Neural crest cell (in vitro differentiated cells): ENCODE measurements at places on chromosomes 1 and 21. TPM values are rescaled to one million over a fixed set of nuclear protein-coding genes. Genes with fewer than 3 reads are reported as not detected.

Gene CTBS
- 3.6 and 3.8 TPM in 2 replicates for total RNA-seq

Gene MAP1LC3C
- 0.54 and 1.1 TPM in 2 replicates for total RNA-seq

Gene FMO1
- not detected in 2 replicates for total RNA-seq

Gene GNG4
- total RNA-seq = 35.2 and 38.2 TPM in 2 replicates

Gene PAPPA2
- 0.48 and 0.79 TPM in 2 replicates for total RNA-seq

Gene CA6
- total RNA-seq = not detected in 2 replicates

Gene SYNC
- 0.12 TPM in 1 of 2 replicates, not detected in the other for total RNA-seq

Gene OR10Z1
- not detected in 2 replicates for total RNA-seq

Gene CTSS
- 0.16 and 0.41 TPM in 2 replicates for total RNA-seq

Gene CHRNB2
- 8.7 and 10.6 TPM in 2 replicates for total RNA-seq

Gene HMGCS2
- total RNA-seq = not detected in 2 replicates

Gene ATP1A2
- 93.6 and 101 TPM in 2 replicates for total RNA-seq

Gene PERM1
- 0.11 TPM in 1 of 2 replicates, not detected in the other for total RNA-seq

Gene CAMK2N1
- total RNA-seq = 31.4 and 34.7 TPM in 2 replicates

Gene CRP
- not detected in 2 replicates for total RNA-seq

Gene RUNX3
- 0.16 TPM in 1 of 2 replicates, not detected in the other for total RNA-seq

Gene SRGAP2C
- total RNA-seq = 45.9 and 48.2 TPM in 2 replicates

Gene LDLRAD1
- total RNA-seq = not detected in 2 replicates

Gene IVL
- not detected in 2 replicates for total RNA-seq

Gene OLIG2
- total RNA-seq = 5.4 TPM in 2 replicates

Gene FLVCR1
- total RNA-seq = 31.4 and 33.0 TPM in 2 replicates

Gene SH2D1B
- not detected in 2 replicates for total RNA-seq

Gene RHD
- 0.07 TPM in 1 of 2 replicates, not detected in the other for total RNA-seq

Gene SAMD11
- 0.14 TPM in 1 of 2 replicates, not detected in the other for total RNA-seq

Gene GPR52
- total RNA-seq = 0.27 and 0.75 TPM in 2 replicates

Gene PDZK1IP1
- total RNA-seq = not detected in 2 replicates

Gene CYP4A22
- not detected in 2 replicates for total RNA-seq

Gene CCT3
- 343 and 346 TPM in 2 replicates for total RNA-seq

Gene TDRD10
- total RNA-seq = not detected in 2 replicates

Gene LCE1C
- total RNA-seq = not detected in 2 replicates

Gene IL20
- not detected in 2 replicates for total RNA-seq

Gene RNF2
- total RNA-seq = 44.0 and 47.1 TPM in 2 replicates

Gene PIGP
- total RNA-seq = 16.1 and 16.5 TPM in 2 replicates

Gene REG4
- not detected in 2 replicates for total RNA-seq

Gene ARMH1
- total RNA-seq = 5.6 and 5.9 TPM in 2 replicates

Gene CTH
- total RNA-seq = 11.3 and 12.4 TPM in 2 replicates

Gene LCE1A
- not detected in 2 replicates for total RNA-seq

Gene KISS1
- total RNA-seq = not detected in 2 replicates

Gene RNU1-3
- total RNA-seq = 2,478 and 3,042 TPM in 2 replicates

Gene TCEA3
- total RNA-seq = 1.2 and 1.5 TPM in 2 replicates

Gene IGSF9
- total RNA-seq = 23.9 and 24.5 TPM in 2 replicates

Gene LMO4
- total RNA-seq = 91.4 and 98.1 TPM in 2 replicates

Gene RIPPLY3
- 2.6 and 3.2 TPM in 2 replicates for total RNA-seq

Gene KIRREL1
- 64.9 and 68.0 TPM in 2 replicates for total RNA-seq

Gene C8A
- total RNA-seq = not detected in 2 replicates

Gene COL11A1
- 21.5 and 25.1 TPM in 2 replicates for total RNA-seq

Gene OPTC
- total RNA-seq = not detected in 2 replicates

Gene LCE2A
- not detected in 2 replicates for total RNA-seq

Gene SPRR2G
- not detected in 2 replicates for total RNA-seq
